Astrocyte (in vitro differentiated cells and primary cell): ENCODE measurements at places on chromosomes 1 and 21. TPM values are rescaled to one million over a fixed set of nuclear protein-coding genes. Genes with fewer than 3 reads are reported as not detected.

HMCN1 gene
- 19.7 and 29.6 TPM in 2 replicates for total RNA-seq

S100A11 gene
- total RNA-seq, result 1,415 and 1,482 TPM in 2 replicates

TCHHL1 gene
- not detected in 2 replicates for total RNA-seq

SLAMF7 gene
- total RNA-seq, result 0.31 and 0.32 TPM in 2 replicates

CBS gene
- total RNA-seq, result 169 and 195 TPM in 2 replicates

TBX15 gene
- 0.07 and 0.10 TPM in 2 replicates for total RNA-seq

SIM2 gene
- 9.2 and 12.8 TPM in 2 replicates for total RNA-seq

SPAG17 gene
- total RNA-seq, result 0.67 and 1.9 TPM in 2 replicates

SELP gene
- total RNA-seq, result 0.19 TPM in 1 of 2 replicates, not detected in the other

OR2L8 gene
- not detected in 2 replicates for total RNA-seq

OR2G6 gene
- not detected in 2 replicates for total RNA-seq

SYT6 gene
- total RNA-seq, result 0.38 and 0.39 TPM in 2 replicates

TNNI3K gene
- total RNA-seq, result 0.45 TPM in 1 of 2 replicates, not detected in the other

SUSD4 gene
- 9.2 and 18.8 TPM in 2 replicates for total RNA-seq

C8A gene
- not detected in 2 replicates for total RNA-seq

TNN gene
- 0.16 and 0.29 TPM in 2 replicates for total RNA-seq

LCE2A gene
- not detected in 2 replicates for total RNA-seq

NBPF26 gene
- total RNA-seq, result 20.8 and 24.6 TPM in 2 replicates

CD244 gene
- total RNA-seq, result not detected in 2 replicates
